Fibroblast of the conjunctiva (primary cell): ENCODE measurements at places on chromosomes 12 and 14.

- no peak for DNase-seq
These were observed 100.5 kb downstream of the AEBP2 start for GRCh38 chr12:19539836-19540235.

DNA sequence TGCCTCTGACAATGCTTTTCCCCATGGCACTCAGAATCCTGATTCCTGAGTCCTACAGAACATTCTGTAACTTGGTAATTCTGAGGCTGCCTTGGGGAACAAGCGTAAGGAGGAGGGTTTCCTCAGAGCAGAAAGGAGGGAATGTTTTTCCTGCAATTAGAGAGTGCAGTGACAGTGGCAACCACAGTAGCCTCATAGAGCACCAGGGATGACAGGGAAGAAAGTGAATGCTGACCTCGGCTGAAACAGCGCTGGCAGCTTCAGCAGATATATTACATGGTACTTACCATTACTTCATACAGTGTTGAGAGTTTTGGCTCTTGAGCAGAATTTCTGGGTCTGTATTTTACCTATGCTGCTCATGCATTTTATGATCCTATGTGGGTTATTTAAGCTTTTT lies 757.1 kb downstream of the NRXN3 start:
- DNase-seq = no peak

GRCh38 chr12:94379479-94380113 lies 80.1 kb downstream of the CEP83 start:
- DNase-seq = no peak

DNA sequence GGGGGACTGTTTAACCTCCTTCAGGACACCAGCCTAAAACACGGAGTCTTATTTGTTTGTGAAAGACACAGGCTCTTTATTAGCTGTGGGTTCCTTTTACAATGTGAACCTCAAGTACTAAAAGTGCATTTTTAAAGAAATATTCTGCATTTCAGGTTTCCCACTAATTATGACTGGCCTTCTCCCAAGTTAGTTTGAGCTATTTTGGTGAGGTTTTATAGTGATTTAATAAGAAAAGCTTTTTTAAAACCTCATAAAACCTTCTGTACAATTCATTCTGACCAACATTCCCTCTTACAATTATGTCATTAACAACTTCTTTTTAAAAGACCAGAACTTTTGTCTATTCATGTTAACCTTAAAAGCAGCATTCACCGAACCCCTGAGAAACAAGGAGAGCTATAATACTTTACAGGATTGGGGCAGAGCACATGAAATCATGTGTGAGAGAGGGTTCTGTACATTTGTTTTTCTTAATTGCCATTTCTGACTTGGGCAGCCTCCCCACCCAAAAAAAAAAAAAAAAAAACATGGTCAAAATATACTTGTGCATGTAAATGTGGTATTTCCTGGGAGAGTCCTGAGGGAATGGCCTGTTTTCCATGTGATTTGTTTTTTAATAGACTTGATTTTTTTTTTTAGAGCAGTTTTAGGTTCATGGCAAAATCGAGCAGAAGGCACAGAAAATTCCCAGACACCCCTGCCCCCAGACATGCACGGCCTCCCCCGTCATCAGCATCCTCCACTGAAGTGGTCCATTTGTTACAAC lies 169.5 kb downstream of the CHST11 start:
- DNase-seq = no peak

- no peak for DNase-seq
These were observed 233.3 kb upstream of the DAAM1 start for GRCh38 chr14:58954901-58955861.

- DNase-seq = no peak
These were observed 437.0 kb downstream of the FUT8 start for GRCh38 chr14:65849558-65849957.
